ENCODE measurements at places on chromosomes 7 and 10. TPM values are rescaled to one million over a fixed set of nuclear protein-coding genes. Genes with fewer than 3 reads are reported as not detected.

GRCh38 chr7:125592331-125592730 lies 662.7 kb upstream of the POT1 start:
- DNase-seq, result no peak

- DNase-seq, result no peak
Measured at GRCh38 chr10:62934258-62934657, 118.1 kb upstream of the EGR2 start.

The TSPAN33 gene
- 61.0 TPM for polyA plus RNA-seq

The PEX1 gene
- 66.7 TPM for polyA plus RNA-seq

The PRF1 gene
- polyA plus RNA-seq, result 0.20 TPM

DNA sequence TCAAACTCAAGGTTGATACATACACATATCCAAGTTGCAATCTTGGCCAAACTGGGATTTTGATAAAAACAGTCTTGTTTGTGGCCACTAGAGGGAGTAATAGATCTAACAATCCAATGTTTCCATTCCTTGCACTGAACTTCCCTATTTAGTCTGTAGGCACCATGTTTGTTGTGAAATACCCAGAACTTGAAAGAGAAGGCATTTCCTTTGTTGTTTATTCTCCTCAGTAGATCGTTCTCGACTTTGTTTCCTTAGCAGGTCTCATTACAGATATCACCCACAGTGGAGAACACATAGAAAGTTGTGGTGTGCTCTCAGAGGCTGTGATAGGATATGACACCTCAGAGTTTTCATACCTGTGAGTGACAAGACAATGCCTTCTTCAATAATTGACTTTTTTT lies 70.3 kb upstream of the MXI1 start:
- peak; percentile 66 for DNase-seq

DNA sequence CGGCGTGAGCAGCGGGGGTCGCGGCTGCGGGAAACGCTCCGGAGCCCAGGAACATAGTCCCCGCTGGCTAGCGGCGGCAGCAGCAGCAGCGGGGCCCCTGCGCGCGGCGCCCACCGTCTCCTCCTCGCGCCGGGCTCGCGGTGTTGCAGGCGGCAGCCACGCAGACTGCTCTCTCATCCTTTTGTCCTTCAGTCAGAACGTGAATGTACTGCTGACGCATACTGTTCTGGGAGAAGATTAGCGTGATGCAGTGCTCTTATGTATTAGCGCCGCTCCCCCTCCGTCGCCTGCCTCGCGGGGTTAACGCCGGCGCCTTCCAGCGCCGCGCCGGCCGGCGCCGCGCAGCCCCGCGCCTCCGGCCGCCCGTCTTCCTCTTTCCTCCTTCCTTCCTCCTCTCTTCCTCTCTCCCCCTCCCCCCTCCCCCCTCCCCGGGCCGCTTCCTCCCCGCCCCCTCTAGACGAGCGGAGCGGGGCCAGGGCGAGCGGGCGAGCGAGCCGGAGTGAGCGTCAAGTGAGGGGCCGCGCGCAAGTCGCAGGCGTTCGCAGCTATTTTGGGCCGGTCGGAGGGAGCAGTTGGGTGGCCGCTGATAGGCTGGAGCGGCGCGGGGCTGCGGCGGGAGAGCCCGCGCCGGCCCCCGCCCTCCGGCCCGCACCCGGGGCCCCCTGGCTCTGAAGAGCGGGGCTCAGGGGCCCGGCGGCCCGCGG lies 816 bp upstream of the LRRC4 start:
- DNase-seq, result no peak

GRCh38 chr7:137903382-137904169 lies 56.8 kb upstream of the DGKI start:
- DNase-seq, result peak; percentile 70

The SLC39A12 gene
- polyA plus RNA-seq, result not detected

The CCDC7 gene
- 7.2 TPM for polyA plus RNA-seq

GRCh38 chr7:80581486-80582260 lies 56.8 kb upstream of the CD36 start:
- no peak for DNase-seq

- DNase-seq, result no peak
Measured at GRCh38 chr10:14659626-14660196, 115.0 kb downstream of the FAM107B start.

DNA sequence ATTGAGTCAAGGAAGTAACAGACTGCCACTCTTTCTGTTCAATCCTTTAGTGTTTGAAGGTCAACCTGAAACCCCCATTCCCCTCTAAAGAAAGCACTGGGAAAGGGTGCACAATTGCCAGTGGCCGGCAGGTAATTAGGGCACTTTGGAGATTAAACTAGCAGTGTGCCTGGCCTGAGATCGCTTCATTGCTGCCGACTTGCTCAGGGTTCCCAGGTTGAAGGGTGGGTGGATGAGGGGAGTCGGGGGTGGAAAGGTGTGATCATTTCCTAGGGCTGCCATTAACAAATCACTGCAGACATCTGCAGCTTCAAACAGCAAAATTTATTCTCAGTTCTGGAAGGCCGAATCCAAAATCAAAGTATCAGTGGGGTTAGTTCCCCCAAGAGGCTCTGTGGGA lies 16.3 kb upstream of the BTBD16 start:
- no peak for DNase-seq

DNA sequence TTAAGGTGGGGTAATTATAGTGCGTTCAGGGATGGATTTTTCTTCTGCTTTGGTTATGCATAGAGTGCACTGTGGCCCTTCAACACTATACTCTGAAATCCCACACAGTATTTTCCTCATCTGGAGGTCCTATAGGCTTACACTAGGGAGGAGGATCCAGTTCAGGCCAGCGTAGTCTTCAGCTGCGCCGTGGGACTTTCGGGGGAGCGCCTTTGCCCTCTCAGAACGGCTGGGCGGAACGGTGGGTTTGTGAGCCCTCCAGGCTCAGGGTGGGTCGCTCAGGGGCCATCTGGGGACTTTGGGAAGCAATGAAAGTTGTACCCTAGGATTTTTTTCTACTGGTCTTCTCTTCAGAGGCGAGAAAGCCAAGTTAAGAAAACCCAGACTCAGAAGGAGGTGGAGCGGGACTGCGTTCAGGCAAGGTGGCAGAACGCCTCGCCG lies 652 bp upstream of the VPS26A start:
- peak; percentile 76 for DNase-seq

DNA sequence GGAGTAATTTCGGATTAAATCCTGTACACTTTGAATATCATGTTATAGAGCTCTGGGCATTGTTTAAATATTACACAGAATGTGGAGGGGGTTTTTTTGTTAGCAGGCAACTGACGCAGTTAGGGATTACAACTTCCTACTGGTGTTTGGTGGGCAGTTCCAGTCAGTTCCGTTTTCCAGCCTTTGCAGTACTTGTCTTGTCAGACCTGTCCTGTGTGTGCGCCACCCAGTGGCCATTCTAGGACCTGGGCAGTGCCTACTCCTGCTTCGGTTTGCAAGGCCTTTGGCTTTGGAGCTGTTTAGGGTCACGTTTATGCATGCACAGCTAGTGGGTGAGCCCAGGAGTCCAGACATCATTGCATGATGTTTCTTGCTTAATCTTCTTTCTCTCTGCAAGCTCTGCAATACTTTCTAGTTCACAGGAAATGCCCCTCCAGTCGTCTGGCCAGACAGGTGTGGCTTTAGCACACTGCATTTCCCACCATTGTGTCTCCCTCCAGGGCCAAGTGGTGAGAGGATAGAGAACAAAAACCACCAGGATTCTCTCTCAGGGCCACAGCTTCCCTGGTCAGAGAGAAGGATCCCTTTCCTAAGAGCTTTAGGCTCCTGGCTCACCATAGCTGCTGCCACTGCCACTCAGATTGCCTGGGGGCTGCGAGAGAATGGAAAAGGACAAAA lies 96.5 kb upstream of the TARP start:
- peak; percentile 72 for DNase-seq

DNA sequence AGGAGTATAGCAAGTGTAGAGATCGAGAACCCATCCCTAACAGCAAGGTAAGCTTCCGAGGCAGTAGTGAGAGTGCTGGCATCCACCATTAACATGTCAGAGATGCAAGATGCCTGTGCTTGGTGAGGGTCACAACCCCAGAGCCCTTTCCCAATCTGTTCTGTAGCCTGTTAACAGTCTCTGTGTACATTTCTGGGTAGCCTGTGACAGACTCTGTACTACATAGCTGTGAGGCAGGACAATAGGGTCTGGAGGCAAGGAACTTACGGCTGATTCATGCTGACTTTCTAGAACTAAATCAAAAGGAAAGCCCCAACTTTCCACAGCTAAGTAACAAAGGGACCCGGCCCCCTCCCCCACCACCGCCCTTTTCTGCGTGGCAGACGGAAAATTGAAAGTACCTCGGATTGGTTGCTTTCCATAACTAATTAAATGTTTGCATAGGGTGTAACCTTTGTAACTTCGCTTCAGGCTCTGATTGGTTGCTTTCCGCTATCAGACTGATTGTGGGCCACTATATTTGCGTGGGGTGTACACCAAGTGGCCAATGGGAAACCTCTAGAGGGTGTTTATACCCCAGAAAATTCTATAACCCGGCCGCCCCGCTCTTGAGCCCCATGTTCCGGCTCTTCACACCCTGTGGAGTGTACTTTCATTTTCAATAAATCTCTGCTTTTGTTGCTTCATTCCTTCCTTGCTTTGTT lies 1.4 kb upstream of the TMEM168 start:
- no peak for DNase-seq

- no peak for DNase-seq
Measured at GRCh38 chr7:41439515-41439879, 263.4 kb downstream of the INHBA start.

DNA sequence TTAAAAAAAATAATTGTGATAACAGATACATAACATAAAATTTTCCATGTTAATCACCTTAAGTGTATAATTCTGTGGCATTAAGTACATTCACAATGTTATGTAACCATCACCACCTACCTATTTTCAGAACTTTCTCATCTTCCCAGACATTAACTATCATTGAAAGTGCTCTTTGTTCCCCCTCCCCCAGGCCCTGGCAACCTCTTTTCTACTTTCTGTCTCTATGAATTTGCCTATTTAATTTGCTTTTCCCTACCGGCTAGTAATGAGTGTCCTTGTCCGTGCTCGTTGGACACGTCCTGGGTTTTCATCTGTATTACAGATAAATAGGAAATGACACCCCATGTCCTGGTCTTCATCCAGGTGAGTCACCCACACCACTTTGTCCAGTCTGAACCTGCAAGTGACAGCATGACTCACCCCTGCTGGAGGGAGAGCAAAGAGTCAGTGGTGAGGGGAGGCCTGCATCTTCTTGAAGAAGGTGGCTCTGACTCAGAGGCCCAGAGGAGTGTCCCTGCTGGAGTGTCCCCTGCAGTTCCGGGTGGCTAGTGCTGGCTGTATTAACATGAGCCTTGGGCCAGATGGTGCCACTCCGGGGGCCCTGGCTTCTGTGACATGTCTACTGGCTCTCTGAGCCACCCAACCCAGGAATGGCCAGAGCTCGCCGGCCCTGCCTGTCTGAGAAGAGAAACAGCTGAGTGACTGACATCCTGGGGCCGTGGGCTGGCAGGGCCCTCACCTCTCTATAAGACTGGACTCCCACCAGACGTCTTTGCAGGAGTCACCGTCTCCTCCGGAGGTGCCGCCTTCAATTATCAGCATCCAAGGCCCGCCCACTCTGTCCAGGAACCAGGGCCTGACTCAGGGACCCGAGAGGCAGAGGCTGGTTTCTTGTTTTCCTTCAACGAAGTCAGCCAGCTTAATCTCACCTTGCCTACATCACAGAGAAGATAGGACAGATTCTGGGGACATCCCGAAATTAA lies 503.2 kb upstream of the MKI67 start:
- no peak for DNase-seq

The OR13A1 gene
- polyA plus RNA-seq, result 0.08 TPM

DNA sequence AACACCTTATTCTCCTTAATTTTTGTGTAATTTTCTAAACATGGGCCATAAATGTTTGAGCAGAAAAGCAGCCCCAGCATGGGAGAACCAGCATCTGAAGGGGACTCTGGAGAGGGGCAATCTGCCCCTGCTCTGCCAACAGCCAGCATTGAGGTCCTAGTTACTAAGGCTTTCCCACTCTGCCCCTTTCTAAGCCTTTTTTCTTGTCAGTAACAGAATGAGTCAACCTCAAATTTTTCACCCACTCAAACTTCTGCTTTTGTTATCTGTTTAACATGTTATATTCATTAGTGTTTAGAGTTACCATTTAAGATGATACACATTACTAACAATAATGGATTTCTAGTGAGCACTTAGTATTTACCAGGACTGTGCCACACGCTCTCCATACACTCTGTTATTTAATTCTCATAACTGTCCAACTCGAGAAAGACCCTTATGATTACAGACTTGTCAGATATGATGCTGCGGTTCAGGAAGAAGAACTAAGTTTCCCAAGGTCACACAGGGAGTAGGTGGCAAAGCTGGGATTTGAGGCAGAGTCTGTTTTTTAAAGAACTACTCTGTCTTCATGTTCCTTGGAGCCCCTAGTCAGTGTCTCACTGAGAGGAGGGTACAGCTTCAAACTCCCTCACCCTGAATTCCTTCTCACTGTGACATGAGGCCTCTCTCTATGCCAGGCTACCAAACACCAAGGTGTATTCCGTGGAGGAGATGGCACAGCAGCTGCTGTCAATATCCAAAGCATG lies 19.9 kb upstream of the GPAM start:
- DNase-seq, result no peak

DNA sequence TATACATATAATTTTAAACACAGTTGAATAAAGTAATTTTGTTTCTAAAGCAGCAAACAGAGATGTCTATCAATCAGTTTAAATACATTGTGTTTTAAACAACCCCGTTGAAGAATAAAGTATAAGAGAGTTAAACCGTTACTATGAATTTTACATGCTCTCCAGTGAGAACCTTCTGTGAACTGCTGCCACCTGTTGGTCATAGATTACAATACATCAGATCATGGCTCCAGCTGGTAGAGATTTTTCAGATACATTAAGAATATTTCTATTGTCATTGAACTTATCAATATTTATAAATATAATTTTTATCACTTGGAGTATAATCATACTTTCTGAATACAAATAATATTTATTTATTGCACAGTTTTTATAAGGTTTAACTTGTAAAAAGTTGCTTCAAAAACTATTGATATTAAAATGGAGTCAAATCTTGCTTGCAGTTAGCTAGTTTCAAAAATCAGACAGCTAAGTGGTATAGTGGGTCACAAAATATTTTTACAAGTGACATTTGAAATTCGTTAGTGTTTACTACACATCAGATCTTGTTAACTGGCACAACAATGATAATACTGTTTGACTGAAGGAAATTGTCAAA lies 561.2 kb upstream of the PHF14 start:
- DNase-seq, result peak; percentile 48

The LHPP gene
- 17.9 TPM for polyA plus RNA-seq

DNA sequence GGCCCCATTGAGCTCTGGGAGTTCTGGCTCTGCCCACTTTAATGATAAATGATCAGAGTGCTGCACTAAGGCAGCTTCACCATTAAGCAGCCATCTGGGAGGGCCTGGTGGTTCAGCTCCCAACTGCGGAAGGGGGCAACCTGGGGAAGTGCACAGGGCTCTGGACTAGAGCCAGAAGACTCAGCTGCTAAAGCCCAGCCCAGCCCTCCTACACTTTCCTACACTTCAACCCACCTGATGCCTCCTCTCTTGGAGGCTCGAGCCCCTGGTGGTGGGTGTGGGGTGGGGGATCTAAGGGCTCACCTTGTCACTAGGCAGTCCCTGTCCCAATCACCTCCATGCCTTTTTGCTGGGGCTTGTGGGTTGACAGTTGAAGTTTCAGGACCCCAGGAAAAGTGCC lies 60.6 kb upstream of the ANTXRL start:
- DNase-seq, result no peak

The NRCAM gene
- polyA plus RNA-seq, result 27.3 TPM

GRCh38 chr10:43212043-43212721 lies 54.7 kb downstream of the RASGEF1A start:
- DNase-seq, result no peak

GRCh38 chr7:99201027-99201426 lies 6.9 kb downstream of the KPNA7 start:
- no peak for DNase-seq

Measured in left kidney (tissue), 8 donors.